NCI-H1092 (cell line): ENCODE measurements at places on chromosomes 16 and 17.
A peak's percentile ranks its signal among the peaks of the same experiment; 100 is the strongest.

- no peak for DNase-seq
Measured at GRCh38 chr16:74455213-74455612, 33.9 kb upstream of the CLEC18B start.

DNA sequence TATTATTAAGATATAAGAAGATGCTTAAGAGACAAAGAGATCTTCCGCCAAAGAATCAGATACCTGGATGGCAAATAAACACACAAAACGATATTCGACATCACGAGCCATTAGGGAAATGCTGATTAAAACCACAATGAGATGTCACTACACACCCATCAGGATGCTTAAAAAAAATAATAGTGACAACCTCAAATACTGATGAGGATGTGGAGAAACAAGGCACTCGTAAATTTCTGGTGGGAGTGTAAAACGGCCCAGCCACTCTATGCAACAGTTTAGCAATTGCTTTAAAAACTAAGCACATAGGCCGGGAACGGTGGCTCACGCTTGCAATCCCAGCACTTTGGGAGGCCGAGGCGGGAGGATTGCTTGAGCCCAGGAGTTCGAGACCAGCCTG lies 39.4 kb downstream of the TBC1D16 start:
- no peak for DNase-seq

DNA sequence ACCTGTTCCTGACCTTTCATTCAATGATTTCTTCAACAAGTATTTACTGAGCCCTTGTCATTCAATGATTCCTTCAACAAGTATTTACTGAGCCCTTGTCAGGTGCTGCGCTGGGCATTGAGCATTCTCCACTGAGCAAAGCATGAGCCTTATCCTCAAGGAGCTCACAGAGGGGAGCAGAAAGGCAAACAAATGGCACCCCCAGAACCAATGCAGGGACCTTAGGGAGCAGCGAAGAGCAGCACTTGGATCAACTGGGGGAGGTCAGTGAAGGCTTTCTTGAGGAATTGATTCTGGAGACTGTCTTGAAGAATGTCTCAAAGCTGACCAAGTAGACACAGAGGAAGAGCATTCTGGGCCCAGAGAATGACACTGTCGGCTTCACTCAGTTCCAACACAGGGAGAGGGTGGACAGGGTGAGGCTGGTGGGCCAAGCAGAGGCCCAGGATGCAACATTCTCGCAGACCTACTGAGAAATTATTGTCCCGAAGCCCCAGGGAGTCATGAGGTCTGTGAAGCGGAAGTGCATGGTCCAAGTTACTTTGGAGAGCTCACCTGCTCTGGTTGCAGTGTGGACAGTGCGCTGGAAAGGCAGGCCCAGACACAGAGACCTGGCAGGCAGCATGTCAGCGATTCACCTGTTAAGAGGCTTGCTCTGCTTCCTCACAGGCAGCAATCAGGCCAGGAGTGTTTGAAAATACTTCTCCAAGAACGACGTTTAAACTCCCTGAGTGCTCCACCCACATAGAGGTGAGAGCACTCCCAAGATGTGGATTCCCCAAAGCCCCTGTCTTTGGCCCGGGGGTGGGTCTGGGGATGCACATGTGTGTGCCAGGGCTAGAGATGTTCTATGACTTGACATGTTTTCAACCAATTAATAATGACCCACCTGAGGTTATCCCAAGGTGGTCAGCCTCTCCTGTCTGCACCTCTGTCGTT lies 3.2 kb upstream of the MPO start:
- DNase-seq, result no peak

- no peak for DNase-seq
Measured at GRCh38 chr17:16516594-16517051, 24.6 kb upstream of the LRRC75A start.

- no peak for DNase-seq
Measured at GRCh38 chr16:80197741-80198201, 343.0 kb upstream of the DYNLRB2 start.

- DNase-seq, result no peak
Measured at GRCh38 chr17:59825533-59826322, 67.0 kb downstream of the TUBD1 start.

DNA sequence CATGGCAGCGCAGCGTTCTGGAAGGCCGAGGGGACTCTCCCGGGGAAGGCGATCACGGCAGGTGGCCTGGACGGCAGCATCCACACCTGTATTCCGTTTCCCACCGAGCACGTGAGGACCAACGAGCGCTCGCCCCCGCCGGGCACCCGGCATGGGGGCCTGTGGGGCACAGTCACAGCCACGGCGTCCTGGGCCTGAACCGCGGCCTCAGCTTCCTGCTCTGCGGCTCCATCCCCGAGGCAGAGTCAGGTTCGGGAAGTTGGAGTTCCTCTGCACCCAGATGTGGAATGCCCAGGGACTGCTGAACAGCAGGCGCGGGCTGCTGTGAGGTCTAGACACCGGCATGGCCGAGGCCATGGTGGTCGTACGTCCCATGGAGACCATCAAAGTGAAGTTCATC lies 1713.9 kb downstream of the TP53TG3F start:
- DNase-seq, result no peak

DNA sequence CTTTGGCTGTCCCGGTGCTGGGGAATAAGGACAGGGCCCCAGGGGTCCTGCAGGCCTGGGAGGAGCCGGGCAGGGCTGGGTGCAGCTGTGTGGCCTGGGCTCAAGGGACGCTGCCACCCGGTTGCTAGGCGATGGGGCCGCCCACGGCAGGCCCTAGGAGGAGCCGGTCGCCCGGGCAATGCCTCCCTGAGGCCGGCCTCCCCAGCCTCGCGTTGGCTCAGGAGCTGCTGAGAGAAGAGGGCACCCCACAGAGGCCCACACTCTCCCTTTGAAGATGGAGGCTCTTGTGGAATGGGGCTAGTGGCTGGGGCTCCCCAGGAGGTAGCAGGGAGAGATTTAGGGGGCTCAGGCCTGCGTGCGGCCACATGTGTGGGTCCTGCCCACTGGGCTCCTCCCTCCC lies at the start of gene CIBAR2:
CIBAR2 (minus strand) TSS at position 109 of the 400 bp plus-strand sequence. CDS start 120 bp downstream, outside the sequence.
- DNase-seq, result no peak

- no peak for DNase-seq
Measured at GRCh38 chr16:26983426-26983825, 83.3 kb upstream of the C16orf82 start.

GRCh38 chr16:23741675-23742303 lies 13.0 kb upstream of the CHP2 start:
- DNase-seq, result no peak

DNA sequence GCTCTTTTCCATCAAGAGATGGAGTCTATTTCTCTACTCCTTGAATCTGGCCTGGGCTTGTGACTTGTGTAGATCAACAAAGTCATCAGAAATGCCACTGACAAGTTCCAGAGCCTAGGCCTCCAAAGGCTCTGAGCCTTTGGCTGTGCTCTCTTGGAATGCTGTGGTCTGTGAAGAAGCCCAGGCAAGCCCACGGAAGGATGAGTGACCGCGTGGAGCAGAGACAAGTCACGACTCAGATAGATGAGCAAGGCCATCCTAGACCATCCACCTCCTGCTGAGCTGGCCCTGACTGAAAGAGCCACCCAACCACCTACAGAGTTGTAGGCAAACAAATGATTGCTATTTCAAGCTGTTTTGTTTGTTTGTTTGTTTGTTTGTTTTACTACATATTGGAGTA lies 11.6 kb upstream of the ICAM2 start:
- no peak for DNase-seq

DNA sequence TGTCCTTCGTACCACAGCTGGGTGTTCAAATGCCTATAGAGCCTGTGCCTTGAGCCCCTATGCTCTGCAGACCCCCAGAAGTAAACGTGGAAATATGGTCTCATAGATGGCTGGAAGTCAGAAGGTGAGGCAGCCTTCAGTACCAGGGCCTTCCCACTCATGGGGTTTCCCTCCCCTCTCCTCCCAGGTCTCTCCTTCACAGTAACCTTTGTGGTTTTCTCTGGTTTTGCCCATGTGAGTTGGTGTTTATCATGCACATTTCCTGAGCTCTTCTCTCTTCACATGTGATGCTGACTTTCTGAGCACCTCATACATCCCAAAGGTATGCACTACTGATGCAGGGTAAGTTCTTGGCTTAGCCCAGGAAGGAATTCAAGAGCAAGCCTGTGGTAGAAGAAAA lies 35.4 kb downstream of the TMEM114 start:
- DNase-seq, result no peak

DNA sequence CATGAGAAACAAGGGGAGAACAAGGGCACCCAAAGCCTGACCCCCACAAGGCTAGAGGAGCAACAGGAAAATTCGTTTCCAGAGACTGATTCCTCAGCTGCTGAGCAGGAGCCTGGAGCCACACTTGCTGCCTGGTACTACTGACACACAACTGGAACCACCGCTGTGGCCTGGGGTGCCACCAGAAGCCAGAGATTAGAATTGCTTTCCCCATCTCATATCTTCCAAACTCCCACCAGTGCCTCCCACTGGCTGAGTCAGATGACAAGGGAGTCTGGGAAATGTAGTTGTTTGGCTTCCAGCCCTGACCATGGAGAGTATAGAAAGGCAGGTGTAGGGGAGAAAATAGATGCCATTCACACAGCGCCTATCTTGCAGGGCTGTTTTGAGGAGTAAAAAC lies 4.1 kb upstream of the TMEM11 start:
- DNase-seq, result no peak

GRCh38 chr17:33381201-33381600 lies 88.1 kb upstream of the ASIC2 start:
- DNase-seq, result no peak

- DNase-seq, result peak; percentile 17
Measured at GRCh38 chr17:80146121-80147034, 550 bp downstream of the EIF4A3 start.

DNA sequence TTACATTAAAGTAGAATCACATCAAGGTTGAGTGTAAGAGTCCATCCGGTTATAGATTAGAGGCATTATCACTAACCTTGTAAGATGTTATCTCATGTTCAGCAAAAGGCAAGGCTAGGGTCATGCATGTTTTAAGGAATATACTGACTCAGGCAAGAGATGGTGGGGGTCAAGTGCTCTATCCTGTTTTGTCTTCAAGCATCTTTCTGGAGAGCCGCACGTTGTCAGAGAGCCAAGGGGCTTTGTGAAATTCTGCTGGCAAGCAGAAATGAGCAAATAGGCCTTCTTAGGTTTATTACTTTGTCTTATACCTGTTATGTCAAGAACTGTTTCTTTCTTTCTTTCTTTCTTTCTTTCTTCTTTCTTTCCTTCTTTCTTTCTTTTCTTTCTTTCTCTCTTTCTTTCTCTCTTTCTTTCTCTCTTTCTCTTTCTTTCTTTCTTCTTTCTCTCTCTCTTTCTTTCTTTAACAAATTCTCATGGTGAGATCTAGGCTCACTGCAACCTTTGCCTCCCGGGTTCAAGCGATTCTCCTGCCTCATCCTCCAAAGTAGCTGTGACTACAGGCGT lies 47.3 kb upstream of the IL34 start:
- no peak for DNase-seq

- peak; percentile 15 for DNase-seq
Measured at GRCh38 chr17:49227436-49228261, 2.9 kb downstream of the PHOSPHO1 start.

GRCh38 chr16:58127033-58127556 lies 2.1 kb downstream of the CFAP20 start:
- no peak for DNase-seq

DNA sequence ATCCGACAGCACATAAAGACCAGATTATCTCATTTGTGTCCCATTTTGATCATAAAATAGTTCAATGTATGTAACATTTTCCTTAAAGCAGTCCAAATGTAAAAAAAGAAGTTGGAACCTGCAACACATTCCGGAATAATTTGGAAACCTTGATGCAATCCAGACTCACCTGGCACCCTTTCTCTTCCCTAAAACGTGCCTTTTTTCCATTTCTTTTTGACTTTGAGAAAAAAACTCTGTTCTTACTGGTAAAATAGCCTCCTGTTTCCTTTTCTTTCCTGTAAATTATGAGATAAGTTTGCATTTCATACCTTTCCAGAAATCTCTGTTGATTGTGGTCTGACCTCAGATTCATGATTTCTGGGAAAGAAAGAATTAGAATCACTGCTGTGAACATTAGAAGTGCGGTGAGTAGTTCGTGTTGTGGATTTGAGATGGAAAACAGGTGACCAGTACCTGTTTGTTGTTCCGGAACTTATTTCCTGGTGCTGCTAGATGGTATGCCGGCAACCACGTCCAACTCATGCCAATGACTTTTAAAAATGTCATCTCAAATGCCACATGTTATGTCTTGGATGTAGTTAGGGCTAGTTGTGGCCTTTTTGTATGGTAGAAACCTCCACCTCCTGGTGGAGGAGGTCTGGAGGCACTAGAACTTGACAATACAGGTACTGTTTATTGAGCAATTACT lies 108.1 kb downstream of the SOCS1 start:
- DNase-seq, result no peak
